ENCODE measurements at places on chromosomes 5 and 9. TPM values are rescaled to one million over a fixed set of nuclear protein-coding genes. Genes with fewer than 3 reads are reported as not detected.

Gene PCDHA9
- total RNA-seq, result not detected

Gene OBP2B
- not detected for total RNA-seq

Gene CFAP77
- total RNA-seq, result not detected

Gene CENPK
- 88.8 TPM for total RNA-seq

Gene PHAX
- 51.7 TPM for total RNA-seq

Gene OR1Q1
- total RNA-seq, result not detected

Gene ECM2
- not detected for total RNA-seq

Gene C9
- total RNA-seq, result not detected

Gene BARHL1
- not detected for total RNA-seq

Gene EFNA5
- total RNA-seq, result not detected

Gene HCN1
- not detected for total RNA-seq

Gene ORM2
- not detected for total RNA-seq

Gene STPG3
- total RNA-seq, result 0.99 TPM

Gene SLC34A3
- total RNA-seq, result not detected

DNA sequence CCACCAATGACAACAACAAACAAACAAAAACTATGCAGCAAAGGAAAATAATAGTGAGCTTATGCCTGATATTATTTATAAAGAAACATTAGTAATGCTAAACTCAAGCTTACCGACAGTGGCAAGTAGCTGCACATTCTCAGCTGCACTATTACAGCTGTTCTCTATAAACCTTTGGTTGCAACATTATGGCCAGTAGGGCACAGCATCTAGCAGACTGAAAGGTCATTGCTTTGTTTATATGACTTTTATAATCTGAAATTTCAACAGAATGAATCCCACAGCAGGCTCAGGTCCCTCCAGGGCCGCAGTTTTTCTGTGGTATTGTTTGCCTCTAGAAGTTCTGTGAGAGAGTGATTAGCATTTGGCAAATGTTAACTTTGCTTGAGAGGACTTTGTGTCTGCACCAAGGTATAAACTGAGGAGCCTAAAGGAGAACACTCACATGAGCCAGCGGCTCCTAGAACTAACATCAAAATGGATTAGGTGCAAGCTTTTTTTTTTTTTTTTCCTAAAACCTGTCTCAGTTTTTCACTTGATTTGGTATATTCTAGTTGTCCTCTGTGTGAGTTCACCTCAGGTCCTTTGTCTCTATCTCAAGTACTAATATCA, 58.3 kb downstream of the IZUMO3 start:
- H3K27me3 ChIP-seq, result no peaks in the 10 kb centered on the region
- H3K36me3 ChIP-seq, result no peaks in the 10 kb centered on the region
- DNase-seq, result no peak

- H3K36me3 ChIP-seq, result no peaks in the 10 kb centered on the region
- no peak for DNase-seq
- H3K4me3 ChIP-seq, result no peak overlapping the region
- H3K27ac ChIP-seq, result no peak overlapping the region
- no peaks in the 10 kb centered on the region for H3K27me3 ChIP-seq
These were observed 71.1 kb upstream of the NEURL1B start for GRCh38 chr5:172569861-172570558.

- no peak overlapping the region for H3K27ac ChIP-seq
- H3K4me1 ChIP-seq, result no peaks in the 10 kb centered on the region
- peaks cover 54% of the 10 kb centered on the region for H3K27me3 ChIP-seq
- DNase-seq, result no peak
- H3K4me3 ChIP-seq, result no peak overlapping the region
These were observed 800 bp upstream of the KCNN2 start for GRCh38 chr5:114360816-114361723.

DNA sequence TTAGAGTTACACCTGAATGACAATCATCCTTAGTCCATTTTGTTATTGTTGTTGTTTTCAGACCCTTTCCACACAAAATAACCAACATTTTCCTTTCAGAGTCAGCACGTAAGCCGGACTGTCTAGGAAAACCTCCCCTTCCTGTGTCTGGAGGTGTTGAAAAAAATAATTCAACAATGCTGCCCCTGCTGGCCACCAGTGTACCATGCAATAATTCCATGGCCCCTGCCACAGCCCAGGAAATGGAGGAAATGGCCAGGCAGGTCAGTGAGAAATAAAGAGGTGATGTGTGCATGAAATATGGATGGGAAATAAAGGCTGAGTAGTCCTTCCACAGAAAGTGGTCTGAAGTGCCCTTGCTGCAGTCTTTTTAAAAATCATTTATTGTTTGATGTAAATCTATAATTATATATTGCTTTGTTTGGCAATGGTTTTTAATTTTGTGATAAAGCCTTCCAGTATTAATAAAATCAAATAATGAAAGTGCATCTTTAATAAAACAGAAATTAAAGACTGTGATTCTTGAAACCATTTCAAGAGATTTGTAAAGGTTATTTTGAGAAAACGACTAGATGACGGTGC, 152.8 kb upstream of the PAPPA start:
- no peak for DNase-seq
- H3K36me3 ChIP-seq, result no peaks in the 10 kb centered on the region

GRCh38 chr9:109295221-109296130, 25.4 kb downstream of the EPB41L4B start:
- H3K27ac ChIP-seq, result no peak overlapping the region
- H3K27me3 ChIP-seq, result peaks cover 15% of the 10 kb centered on the region
- DNase-seq, result peak; percentile 60
- no peaks in the 10 kb centered on the region for H3K36me3 ChIP-seq

GRCh38 chr5:61965490-61965889, 340.5 kb upstream of the KIF2A start:
- H3K27ac ChIP-seq, result no peak overlapping the region
- no peaks in the 10 kb centered on the region for H3K4me1 ChIP-seq
- H3K27me3 ChIP-seq, result no peaks in the 10 kb centered on the region
- H3K36me3 ChIP-seq, result no peaks in the 10 kb centered on the region
- H3K4me3 ChIP-seq, result no peak overlapping the region

DNA sequence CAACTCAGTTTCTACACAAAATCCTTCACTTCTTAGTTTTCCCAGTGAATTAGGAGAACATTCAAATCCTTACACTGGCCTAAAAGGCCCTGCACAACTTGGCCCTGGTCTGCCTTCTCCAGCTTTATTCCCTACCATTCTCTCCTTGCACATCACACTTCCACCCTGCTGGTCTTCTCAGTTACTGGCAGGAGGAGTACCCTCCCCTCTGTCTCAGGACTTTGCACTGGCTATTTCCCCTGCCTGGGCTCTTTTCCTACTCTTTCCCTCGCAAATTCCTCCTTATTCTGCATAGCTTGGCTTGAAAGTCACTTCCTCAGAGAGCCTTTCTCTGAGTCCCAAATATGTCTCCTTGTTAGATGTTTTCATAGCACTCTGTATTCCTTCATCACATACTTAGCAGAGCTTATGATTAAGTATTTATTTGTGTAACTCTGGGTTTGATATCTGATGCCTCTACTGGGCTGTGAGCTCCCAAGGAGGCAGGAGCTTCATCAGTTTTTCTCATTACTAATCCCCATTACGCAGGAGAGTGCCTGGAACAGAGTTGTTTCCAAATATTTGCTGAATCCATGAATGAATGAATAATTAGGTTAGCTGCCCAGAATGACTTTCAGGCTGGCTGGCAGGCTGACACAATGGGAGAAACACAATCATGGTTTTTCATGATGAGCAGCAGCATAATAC, 159.8 kb upstream of the KLF9 start:
- H3K4me3 ChIP-seq, result no peak overlapping the region
- H3K36me3 ChIP-seq, result no peaks in the 10 kb centered on the region
- DNase-seq, result no peak
- H3K27ac ChIP-seq, result no peak overlapping the region

GRCh38 chr5:7873216-7873615, 4.3 kb downstream of the MTRR start:
- peak; percentile 78 for DNase-seq
- H3K4me1 ChIP-seq, result peaks cover 60% of the 10 kb centered on the region
- H3K36me3 ChIP-seq, result peaks cover 62% of the 10 kb centered on the region
- H3K27ac ChIP-seq, result peak overlapping the region; percentile 58

GRCh38 chr5:136212252-136212721, 19.3 kb upstream of the SMIM32 start:
- H3K36me3 ChIP-seq, result no peaks in the 10 kb centered on the region
- H3K4me3 ChIP-seq, result no peak overlapping the region
- DNase-seq, result peak; percentile 83
- H3K27ac ChIP-seq, result no peak overlapping the region
- H3K27me3 ChIP-seq, result peaks cover 4% of the 10 kb centered on the region

DNA sequence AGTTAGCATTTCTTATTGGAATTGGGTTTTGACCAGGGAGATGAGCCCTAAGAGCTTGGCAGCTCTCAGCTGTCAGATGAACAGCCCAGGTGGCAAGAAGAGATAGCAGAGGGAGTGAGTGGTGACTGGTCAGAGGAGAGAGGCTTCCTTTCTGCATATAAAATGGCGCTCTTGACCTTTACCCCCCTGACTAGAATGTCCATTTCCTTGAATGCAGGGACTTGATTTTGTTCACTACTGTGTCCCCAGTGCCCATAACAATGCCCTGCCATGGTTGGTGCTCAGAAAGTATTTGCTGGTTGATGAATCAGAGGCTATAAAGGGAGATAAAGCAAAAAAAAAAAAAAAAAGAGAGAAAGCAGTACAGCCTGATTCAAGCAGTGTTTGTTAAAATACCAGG, 7.2 kb downstream of the CHMP5 start:
- no peak for DNase-seq
- peak overlapping the region; percentile 56 for H3K27ac ChIP-seq
- H3K27me3 ChIP-seq, result no peaks in the 10 kb centered on the region

DNA sequence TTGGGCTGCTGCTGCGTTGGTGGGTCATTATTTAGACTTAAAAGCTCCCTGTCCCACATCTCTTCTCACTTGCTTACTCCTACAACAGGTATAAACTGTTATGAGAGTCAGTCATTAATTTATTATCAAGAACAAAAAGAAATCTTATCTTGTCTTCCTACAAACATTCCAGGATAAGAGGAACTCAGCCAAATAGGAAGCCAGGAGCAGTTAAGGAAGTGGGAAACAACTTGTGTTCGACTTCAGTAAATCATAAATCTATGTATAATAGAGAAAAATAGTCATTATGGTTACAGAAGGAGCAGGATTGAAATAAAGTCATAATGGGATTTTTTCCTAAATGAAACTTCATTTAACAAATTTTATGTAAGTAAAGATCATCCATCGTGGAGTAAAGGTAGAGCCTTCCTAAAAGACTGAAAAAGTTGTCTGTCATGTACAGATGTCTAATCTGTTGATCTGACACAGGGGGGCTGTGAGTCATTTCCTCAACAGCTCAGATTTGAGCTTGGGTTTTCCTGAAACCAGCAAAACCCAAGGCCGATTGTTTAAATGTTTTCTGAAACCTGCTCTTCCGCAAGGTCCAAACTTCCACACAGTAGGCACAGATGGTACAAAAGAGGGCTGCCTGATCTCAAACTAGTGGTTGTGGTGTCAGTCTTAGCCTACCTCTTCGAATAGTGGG, 25.3 kb upstream of the LRRTM2 start:
- H3K4me1 ChIP-seq, result peaks cover 10% of the 10 kb centered on the region
- H3K36me3 ChIP-seq, result peaks cover 9% of the 10 kb centered on the region
- DNase-seq, result peak; percentile 64
- no peak overlapping the region for H3K4me3 ChIP-seq
- H3K27ac ChIP-seq, result no peak overlapping the region

DNA sequence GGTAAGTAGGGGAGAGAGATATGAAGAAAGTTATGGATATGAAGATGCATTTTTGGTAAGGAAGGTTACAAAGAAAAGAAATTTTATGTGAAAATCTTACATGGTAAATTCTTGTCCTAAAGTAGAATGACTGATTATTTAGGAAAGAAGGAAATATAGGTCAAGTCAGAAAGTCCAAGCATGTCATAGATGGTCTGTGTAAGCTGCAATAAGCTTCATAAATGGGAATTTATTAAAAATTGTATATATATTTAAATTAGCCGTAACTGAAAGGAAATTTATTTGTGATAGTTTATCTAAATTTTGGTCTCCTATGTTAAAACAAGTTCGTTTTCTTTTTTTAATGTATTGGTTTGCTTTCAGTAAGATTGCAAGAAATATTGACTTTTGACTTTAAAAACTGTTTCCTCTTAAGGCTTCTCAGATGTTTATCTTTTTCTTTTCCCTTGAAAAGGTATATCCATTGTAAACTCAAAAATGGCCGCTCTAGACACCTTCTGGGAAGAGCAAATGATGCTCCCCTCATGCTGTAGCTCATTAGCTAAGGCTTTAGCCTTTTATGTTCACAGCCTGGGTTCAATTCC, 46.8 kb upstream of the HAPLN1 start:
- DNase-seq, result no peak
- no peaks in the 10 kb centered on the region for H3K4me1 ChIP-seq
- no peak overlapping the region for H3K27ac ChIP-seq
- H3K36me3 ChIP-seq, result no peaks in the 10 kb centered on the region

DNA sequence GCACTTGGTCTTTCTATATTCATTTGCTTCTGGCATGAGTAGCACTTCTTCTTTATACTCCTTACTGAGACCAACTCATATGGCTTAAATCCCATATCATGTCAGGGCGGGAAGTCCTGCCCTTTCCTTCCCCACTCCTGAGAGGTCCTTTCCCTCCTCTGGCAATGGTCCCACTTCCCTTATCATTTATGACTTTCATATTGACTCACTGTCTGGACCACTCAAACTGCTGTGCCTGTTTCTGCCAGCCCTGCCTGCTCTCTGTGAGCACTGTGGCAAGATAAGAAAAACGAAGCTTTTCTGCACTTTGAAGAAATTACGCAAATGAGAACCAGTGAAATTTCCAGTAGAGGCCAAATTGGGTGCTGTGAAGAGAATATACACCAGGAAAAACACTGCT, 58.1 kb downstream of the ZNF474 start:
- no peaks in the 10 kb centered on the region for H3K27me3 ChIP-seq
- no peaks in the 10 kb centered on the region for H3K36me3 ChIP-seq
- no peak overlapping the region for H3K27ac ChIP-seq
- DNase-seq, result no peak

Data from activated CD4-positive, alpha-beta T cell treated with anti-CD3 and anti-CD28 coated beads, Interleukin-2, amount 10 ng/mL, durations not matched to agents 24 days and 14 days (primary cell).